ENCODE measurements at places on chromosomes 16 and 17.
A peak's percentile ranks its signal among the peaks of the same experiment; 100 is the strongest.

DNA sequence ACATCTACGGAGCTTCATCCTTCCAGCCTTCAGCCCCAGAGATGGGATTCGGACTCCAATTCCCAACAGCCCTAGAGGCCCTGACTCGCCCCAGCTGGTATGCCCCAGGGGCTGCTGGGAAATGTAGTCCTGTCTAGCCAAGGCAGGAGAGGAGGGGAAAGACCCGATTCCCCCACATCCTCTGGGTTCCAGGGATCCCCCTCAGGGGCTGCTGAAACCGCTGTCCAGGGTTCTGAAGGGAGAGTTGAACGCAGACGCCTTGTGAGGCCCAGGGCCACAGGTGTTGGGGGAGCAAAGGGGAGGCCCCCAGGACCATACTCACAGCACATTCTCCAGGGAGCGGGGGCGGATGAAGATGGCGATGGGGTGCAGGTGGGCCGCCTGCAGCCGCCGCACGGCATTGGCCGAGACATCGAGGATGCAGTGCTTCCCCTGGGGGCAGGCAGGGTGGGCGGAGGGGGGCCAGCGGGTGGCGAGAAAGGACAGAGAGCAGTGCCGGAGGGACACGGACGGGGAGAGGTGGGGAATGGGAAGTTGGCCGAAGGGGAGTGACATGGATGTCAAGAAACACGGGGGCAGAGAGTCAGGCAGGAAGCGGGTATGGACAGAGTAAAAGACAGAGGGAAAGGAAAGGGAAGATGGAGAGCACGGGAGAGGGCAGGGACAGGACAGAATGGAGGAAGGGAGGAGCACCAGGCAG lies 12.6 kb upstream of the ASGR1 start:
- peak; percentile 62 for DNase-seq

DNA sequence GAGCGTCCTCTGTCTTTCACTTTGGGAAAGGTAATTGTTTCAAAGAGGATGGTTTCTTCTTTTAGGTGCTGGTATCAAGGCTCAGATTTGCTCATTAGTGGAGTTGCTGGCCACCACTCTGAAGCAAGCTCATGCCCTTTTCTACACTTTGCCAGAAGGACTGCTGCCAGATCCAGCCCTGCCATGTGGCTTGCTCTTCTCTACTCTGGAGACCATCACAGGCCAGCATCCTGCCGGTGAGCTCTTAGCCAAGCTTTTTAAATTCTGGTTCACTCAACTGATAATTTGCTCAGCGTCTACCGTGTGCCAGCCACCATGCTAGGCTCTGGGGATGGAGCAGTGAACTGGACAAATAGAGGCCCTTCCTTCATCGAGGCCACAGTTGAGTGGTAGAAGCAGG lies 4.3 kb downstream of the COG1 start:
- no peak for DNase-seq

DNA sequence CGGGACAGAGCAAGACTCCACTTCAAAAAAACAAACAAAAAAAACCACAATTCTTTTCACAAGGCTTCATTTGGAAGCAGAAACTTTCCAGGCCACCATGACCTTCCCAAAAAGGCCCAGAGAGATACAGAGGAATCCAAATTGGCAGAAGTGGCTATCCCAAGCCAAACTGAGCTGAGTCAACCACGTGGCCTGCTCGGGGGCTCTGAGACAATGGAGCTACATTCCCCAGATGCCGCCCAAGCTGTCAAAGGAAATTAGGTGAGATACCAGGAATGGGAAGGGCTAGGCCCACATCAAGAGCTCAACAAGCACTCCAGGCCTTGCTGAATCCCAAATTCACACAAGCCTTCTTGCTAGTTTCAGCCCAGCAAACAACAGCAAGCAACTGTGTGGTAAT lies 5.7 kb upstream of the EXOSC6 start:
- no peak for DNase-seq

DNA sequence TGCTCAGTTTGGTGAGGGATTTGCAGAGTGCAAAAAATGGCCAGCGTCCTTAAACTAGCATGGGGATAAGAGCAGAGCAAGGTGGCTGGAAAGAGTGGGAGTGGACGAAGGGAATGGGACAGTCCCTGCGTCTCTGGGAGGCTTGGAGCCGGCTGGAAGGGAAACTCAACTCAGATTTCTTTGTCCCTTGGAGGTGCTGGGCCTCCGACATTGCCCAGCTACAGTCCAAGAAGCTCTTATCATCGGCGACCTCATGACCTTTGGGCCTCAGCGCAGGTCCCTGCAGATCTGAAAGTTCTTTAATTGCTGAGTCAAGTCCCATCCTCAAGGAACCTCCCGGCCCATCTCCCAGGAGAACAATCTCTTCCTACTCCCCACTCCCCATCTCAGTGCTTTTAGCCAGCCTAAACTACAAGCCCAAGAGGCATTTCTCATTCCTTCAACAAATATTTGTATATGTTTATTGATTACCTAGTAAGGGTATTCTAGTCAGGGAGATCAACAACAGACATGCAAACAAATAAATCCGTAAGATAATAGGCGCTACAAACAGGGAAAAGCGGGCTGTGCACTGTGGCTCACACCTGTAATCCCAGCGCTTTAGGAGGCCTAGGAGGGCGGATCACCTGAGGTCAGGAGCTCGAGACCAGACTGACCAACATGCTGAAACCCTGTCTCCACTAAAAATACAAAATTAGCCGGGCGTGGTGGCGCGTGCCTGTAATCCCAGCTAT lies 985 bp upstream of the TMEM107 start:
- DNase-seq, result no peak

- DNase-seq, result no peak
Observed at GRCh38 chr17:27764589-27764988, 35.7 kb downstream of the NOS2 start.

GRCh38 chr16:81627024-81627423 lies 152.1 kb upstream of the PLCG2 start:
- peak; percentile 56 for DNase-seq

GRCh38 chr16:59188029-59188428 lies 453.9 kb upstream of the GOT2 start:
- no peak for DNase-seq

DNA sequence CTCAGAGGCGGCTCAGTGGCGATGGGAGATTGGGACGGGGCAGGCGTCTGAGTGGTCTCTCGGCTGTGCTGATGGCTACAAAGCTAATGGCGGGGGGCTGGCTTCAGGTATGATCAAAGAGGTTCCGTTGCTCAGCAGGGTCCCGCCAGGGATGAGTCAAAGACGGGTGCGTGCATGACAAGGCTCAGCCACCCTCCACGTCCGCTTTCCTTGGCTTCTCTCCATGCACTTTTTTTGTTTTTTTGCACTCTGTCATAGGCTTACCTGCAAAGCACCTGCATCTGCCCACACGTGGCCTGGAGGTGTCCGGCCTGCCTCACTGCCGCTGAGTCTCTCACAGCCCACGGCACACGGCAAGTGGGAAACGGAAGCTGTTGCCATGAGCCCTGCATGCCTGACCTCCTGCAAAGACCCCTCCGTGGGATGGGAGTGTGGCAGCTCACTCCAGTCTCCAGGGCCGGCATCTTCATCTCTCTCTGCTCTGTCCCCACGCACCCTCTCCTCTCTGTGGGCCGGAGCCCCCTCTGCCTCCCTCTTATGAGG lies 85.5 kb upstream of the ZNF469 start:
- no peak for DNase-seq

DNA sequence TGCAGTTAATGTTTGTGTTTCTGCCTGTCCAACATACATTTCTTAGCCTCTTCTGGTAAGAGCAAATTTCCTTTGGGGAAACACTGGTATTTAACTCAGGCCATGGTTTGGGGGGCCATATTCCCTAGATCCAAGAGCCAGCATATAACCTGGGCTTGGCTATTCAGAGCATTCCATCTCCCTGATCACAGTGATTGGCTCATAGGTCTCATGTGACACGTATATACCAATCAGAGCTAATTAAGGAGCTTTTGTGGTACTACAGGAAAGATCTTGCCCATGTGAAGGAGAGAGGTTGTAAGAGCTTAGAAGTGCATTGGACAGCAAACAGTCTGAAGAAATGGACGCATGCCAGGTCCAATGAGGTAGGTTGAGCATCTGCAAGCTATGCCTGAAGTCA lies 33.4 kb upstream of the GPR139 start:
- no peak for DNase-seq

DNA sequence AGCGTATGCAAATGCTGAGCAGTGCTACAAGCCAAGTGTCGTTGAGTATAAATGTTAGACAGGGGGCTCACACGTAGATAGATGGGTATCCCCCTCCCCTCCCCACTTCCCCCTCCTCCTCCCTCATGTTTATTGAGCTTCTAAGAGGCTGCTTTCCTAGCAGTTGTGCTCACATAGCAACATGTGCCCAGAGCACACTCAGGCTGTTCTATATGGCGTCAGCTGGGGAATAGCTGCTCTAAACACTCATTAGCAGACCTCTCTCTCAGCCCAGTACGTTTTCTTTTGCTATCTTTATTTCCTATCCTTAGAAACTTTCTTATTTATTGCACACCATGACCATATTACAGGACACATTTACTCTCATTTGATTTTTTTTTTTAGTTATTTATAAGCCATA lies 1.8 kb downstream of the KCNJ2 start:
- DNase-seq, result no peak

DNA sequence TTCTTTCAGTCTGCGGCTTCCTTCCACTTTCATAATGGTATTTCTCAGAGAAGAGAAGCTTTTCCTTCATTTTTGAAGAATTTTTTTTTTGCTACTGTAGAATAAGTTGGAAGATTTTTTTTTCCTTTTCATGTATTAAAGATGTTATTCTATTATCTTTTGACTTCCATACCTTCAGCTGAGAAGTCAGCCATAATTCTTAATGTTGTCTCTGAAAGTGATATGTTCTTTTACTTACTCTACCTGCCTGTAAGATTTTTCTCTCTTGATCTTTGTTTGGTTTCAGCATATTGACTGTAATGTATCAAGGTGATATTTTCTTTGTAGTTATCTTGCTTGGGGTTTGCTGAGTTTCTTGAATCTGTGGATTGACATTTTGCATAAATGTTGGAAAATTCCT lies 143.5 kb upstream of the TOX3 start:
- peak; percentile 0 for DNase-seq

DNA sequence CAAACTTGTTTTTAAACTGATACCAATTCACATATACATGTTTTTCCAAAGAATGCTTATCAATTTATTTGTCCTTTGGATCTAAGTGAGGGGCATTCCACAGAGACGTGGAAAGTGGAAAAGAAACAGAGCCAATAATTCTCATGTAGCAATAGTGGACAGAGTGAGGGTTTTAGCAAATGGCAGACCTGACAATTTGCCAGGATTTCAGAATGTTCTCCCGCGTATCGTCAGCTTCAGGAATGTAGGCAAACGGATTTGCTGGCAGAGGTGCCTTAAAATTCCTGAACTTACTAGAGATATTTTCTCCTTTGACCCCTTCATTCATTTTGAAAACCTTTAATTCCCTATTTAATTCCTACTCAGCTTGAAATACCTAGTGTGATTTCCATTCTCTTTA lies 193.4 kb upstream of the CPHXL start:
- DNase-seq, result no peak

DNA sequence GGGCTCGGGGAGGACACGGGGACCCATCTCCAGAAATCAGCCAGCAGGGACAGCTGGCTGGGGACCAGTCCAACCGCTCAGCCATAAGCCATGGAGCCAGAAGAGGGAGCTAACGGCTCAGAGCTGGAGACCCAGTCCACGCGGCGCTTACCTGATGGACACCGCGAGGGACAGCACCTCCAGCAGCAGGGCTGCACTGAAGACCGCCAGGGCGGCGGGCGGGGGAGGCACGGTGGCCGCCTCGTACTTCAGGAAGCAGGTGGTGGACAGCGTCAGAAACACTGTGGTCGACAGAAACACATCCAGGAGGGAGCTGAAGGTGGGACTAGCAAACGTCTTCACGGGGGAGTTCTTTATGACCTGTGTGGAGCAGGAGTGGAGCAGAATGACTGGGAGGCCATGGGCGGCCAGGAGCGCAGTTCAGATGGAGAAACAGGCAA lies 102.6 kb upstream of the CREBBP start:
- DNase-seq, result peak; percentile 67

GRCh38 chr16:85911251-85911930 lies 12.4 kb downstream of the IRF8 start:
- DNase-seq, result no peak

- no peak for DNase-seq
Observed at GRCh38 chr16:88809068-88809675, 2.6 kb downstream of the APRT start.

- DNase-seq, result no peak
Observed at GRCh38 chr16:58507195-58507962, 7.4 kb downstream of the NDRG4 start.

DNA sequence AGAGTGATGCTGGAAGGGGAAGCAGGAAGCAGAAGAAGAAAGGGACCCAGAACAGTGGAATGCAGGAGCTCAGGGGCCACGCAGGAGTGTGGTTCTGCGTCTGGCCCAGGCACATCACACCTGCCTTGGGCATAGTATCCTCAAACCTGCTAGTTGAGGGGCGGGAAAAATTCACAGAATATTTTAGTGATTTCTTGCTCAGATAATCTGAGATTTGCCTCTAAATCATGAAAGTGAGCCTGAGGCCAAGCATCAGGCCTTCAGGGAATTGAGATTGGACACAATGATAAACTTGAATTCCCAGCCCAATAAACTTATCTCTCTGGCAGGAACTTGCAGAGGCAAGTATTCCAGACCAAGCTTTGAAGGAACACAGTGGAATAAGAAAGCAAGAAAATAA lies 48.5 kb upstream of the CCL2 start:
- DNase-seq, result no peak

DNA sequence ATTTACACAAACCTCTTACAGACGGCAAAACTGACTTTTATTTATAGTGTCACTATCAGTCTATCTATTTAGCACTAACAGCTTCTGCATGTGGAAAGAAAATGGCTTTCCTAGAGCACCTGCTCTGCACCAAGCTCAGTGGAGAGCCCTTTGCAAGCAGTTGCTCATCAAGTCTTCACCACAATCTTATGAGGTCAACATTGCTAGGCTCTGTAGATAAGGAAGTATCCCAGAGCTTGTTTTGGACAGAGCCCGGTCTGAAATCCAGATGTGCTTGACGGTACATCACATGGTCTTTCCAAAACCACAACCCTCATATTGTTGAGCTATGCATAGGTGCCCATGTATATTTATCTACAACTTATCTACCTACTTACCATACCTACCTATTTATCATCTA lies 572.7 kb upstream of the CDH5 start:
- DNase-seq, result no peak

GRCh38 chr16:2848933-2849725 lies 8.8 kb downstream of the PRSS22 start:
- DNase-seq, result no peak

- no peak for DNase-seq
Observed at GRCh38 chr17:8147141-8147804, 4.9 kb downstream of the PER1 start.

Measured in GM23248 (cell line).